ENCODE measurements at places on chromosomes 3 and 15.

GRCh38 chr3:194256040-194256945, 94.8 kb downstream of the CPN2 start:
- DNase-seq = no peak

- no peak for DNase-seq
These were observed 114.6 kb downstream of the SHQ1 start for GRCh38 chr3:72733676-72734075.

GRCh38 chr3:61358364-61358763, 107.1 kb upstream of the FHIT start:
- peak; percentile 2 for DNase-seq

DNA sequence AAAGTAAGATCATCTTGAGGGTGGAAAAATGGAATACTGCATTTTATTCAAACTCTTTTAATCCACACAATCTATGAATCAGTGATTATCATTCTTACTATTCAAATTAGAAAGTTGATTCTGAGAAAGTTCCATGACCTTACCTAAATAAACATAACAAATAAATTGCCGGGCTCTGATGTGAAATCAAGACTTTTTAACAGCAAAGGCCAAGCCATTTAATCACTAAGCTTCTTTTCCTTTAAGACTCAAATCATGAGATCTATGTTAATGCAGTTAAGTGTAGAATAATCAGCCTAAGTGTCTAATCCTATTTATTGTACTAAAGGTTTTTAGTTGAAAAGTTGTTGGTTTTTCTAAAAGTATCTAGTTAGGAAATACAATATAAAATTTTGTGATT, 857.0 kb downstream of the SI start:
- DNase-seq = no peak

DNA sequence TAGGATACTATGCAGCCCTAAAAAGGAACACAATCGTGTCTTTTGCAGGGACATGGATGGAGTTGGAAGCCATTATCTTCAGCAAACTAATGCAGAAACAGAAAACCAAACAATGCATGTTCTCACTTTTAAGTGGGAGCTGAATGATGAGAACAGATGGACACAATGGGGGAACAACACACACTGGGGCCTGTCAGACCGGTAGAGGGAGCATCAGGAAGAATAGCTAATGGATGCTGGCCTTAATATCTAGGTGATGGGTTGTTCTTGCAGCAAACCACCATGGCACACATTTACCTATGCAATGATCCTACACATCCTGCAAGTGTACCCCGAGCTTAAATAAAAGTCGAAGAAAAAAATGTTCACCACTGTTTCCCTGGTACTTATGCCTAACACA, 17.5 kb downstream of the SENP7 start:
- DNase-seq = no peak

GRCh38 chr15:70704166-70704565, 59.2 kb downstream of the UACA start:
- DNase-seq = peak; percentile 52

DNA sequence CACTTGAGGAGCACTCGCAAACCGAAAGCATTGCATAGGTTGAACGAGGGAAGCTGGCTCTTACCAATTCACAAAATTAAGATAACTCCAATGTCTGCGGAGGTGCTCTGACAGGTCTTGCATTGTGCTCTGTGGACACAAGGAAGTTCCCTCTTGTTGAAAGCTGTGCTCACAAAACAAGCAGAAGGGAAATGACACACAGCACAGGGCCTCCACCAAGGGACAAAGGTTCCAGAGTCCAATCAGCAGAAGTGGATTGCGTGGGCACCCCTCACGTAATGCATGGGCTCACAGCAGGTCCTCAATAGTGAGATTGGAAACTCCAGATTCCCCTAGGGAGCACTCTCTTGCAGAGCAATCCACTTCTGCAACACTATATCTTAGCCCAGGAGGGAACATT, 89.9 kb downstream of the ATP10A start:
- no peak for DNase-seq

DNA sequence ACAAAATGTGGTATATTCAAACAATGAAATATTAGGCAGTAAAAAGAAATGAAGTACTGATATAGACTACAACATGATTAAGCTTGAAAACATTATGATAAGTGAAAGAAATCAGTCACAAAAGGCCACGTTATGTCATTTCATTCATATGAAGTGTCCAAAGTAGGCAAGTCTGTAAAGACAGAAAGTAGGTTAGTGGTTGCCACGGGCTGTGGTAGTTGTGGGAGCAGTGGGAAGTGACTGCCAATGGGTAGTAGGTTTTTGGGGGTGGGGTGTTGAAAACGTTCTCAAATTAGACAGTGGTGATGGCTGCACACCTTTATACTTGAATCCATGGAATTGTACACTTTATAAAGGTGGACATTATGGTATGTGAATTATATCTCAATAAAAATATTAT, 12.1 kb downstream of the GALNT15 start:
- DNase-seq = no peak

- no peak for DNase-seq
These were observed 33.4 kb upstream of the RAB6B start for GRCh38 chr3:133928903-133929607.

GRCh38 chr15:99283717-99284116, 32.4 kb downstream of the LRRC28 start:
- DNase-seq = no peak

DNA sequence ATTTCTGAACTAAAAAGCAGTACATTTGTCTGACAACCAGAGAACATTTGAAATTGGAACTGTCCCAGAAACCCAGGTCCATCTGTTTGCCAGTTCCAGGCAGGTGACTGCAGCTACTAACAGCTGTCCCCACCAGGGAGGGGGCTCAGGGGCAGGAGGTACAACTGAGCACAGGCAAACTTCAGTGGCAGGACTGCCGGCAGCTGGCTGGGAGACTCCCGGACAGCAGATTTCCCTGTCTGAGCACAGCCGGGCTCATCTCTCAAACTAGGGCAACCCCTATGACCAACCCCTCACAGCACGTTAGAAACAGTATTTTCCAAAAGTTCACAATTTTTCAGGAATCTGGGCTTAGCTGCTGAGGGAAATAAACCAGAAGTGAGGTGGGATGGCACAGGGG, 88.8 kb downstream of the MEGF11 start:
- DNase-seq = no peak

DNA sequence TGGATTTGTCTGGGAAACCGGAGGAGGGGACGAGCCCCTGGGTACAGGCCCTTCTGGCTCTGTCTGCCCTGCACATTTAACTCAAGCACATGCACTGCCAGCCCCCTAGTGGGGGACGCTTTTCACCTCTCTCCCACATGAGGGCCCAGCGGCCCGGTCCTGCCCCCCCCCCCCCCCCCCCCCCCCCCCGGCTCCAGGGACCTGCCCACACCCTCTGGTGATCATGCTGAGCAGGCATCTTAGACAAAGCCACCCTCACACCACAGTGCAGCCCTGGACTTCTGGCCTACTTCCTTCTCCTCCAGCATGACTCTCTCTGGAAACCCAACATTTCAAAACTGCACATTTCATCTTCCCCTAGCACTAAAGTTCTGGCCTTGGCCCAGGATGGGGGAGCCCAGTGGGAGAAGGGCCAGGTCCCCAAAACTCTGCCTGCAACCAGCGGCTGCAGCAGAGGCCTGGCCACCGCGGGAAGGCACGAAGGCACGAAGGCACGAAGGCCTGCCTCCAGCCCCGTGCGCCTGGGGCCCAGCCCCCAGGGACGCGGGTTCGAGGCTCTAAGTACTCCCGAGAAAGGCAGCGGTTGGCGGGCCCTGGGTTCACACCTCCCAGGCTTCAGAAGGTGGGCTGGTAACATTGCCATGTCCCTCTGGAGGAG, 14.1 kb downstream of the KLF15 start:
- no peak for DNase-seq
